ENCODE measurements at places on chromosomes 4 and X.

- DNase-seq = no peak
These were observed 25.1 kb downstream of the SASH3 start for GRCh38 chrX:129804806-129805205.

DNA sequence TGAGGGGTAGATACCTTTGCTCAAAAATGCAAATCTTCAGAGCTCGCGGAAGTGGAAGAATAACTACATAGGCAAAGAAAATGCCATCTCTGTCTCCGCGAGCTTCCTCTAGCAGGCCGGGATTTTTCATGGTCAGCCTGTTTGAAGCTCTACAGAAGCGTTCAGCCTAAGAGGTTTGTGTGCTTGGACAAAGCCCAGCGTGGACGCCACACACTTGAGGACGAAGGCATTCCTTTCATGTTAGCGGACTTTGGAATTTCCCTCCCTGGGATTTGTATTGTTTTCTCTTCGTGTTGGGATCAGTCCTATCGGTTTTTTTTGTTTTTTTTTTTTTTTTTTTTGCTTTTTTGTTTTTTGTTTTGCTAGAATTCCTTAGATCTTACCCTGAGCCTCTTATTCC is 53.7 kb downstream of the SMIM31 start:
- DNase-seq = no peak

- DNase-seq = no peak
These were observed 103.6 kb downstream of the COMMD8 start for GRCh38 chr4:47359891-47360290.

DNA sequence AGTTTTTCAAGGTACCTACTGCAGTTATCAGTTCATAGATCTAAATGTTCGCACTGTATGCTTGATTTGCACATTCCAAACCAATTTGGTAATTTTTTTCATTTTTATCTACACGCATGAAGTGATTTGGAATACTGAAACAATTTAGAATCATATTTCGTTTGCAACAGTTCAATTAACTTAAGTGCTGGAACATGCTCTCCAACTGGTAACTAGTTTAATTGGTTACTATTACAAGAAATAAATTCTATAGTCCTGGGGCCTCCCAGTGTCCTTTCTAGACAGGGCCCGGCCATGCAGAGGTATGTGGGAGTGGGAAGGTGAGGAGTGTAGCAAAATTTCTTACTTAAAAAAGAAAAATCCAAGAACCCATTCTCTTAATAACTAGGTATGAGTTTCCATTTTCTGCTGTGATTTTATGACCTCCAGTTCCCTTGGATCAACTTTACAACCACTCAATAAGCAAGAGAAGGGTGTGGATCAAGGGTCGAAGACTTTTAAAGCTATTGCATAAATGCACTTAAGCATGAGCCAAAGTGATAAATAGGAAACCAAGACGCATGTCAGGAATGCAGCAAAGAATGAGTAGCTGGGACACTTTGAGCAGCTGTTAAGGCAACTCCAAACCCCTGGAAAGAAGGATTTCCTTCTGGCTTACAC is 106.9 kb downstream of the PPARGC1A start:
- DNase-seq = no peak

DNA sequence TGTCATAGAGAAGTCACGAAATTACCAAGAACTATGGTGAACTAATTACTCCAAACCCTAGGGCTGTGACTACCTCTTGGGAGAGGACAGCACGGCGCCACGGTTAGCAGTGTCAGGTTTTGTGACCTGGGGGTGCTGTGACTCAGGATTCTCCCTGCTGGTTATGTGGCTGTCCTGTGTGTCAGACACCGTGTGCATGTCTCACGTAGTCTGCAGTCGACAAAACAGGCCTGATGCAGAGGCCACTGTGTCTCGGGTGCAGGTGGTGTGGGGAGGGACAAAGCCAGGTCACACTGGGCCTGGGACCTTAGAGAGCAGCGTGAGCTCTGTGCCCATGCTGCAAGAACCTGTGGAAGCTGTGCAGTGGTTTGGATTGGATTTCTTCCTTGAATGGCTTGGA is 34.1 kb downstream of the TNIP2 start:
- DNase-seq = no peak

GRCh38 chr4:40672528-40673522 is 43.2 kb upstream of the RBM47 start:
- DNase-seq = no peak

DNA sequence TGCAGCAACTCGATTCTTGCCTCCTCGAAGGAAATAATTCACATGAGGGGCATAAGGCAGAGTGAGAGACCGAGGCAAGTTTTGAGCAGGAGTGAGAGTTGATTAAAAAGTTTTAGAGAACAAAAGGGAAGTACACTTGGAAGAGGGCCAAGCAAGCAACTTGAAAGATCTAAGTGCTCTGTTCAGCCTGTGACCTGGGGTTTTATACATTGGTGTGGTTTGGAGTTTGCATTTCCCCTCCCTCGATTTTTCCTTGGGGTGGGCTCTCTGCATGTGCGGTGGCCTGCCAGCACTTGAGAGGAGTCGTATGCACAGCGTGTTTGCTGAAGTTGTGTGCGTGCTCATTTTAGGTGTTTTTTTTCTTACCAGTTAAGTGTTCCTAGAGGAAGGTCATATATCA is 356.4 kb downstream of the KLHL4 start:
- DNase-seq = no peak

- no peak for DNase-seq
These were observed 98.4 kb downstream of the ZNF827 start for GRCh38 chr4:145840162-145840768.

GRCh38 chrX:111506826-111507225 is 4.6 kb upstream of the SERTM2 start:
- DNase-seq = no peak

DNA sequence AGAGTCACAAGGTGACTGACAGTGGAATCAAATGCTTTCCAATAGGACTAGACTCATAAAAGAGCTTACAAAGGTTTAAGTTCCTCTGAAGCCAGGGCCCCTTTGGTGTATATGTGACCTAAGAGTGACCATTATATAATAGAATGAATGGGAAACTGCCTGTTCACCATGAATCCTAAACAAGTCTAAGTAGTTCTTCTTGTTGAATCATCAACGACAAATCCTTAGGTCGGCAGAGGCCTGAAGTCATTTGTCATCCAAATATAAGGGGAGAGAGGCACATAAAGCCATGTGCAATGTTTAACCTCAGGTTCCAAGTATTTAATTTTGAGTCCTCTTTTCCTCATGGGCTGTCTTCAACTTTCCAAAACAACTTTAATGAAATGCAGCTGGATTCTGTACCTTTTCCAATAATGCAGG is 122.4 kb downstream of the RASL11B start:
- DNase-seq = no peak

- DNase-seq = no peak
These were observed 1.4 kb downstream of the GRK4 start for GRCh38 chr4:2964706-2965258.

DNA sequence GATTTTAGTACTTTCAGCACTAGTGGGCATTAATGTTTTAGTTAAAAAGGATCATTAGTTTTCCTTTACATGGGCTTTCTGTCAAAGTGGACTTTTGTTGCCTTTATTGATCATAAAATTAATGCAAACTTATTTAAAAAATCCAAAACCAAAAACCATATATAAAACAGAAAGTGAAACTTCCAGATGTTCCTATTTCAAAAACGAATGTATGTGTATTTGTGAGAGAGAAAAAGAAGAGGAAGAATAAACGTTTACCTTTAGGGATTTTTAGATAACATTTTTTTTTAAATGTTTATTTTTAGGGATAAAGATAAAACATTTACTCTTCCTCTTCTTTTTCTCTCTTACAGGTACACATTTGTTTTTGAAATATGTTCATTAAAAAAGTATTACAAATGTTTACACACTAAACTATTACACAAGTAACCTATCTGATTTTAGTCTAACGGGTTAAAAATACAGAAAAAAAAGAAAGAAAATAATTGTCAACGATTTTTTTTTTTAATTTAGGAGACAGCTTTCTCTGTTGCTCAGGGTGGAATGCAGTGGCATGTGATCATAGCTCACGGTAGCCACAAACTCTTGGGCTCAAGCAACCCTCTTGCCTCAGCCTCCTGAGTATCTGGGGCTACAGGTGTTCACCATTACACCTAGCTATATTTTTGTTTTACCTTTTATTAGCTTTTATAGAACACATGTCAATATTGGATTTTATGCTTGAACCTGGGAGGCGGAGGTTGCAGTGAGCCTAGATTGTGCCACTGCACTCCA is 16.8 kb upstream of the COX18 start:
- DNase-seq = no peak

- DNase-seq = peak; percentile 59
These were observed 10.4 kb downstream of the L1CAM start for GRCh38 chrX:153875391-153876111.

GRCh38 chrX:149296092-149296491 is 209.0 kb downstream of the IDS start:
- no peak for DNase-seq

- no peak for DNase-seq
These were observed 12.9 kb upstream of the WDR1 start for GRCh38 chr4:10129196-10130177.

GRCh38 chr4:5206016-5206790 is 154.9 kb downstream of the STK32B start:
- no peak for DNase-seq

GRCh38 chrX:69136546-69137331 is 28.5 kb downstream of the PJA1 start:
- DNase-seq = no peak

DNA sequence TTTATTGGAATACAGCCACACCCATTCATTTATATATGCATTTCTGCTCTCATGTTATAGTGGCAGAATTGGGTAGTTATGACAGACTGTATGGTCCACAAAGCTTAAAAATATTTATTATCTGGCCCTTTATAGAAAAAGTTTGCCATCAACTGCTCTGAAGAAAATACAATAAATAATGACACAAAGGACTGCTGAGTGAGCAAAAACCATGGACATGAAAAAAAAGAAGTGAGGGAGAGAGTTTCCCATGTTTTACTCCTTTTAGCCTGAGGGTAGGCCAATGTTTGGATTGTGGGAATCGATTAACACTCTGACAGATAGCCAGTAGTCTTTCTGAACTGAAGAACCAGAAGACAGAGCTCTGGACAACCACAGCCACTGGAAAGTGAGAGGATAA is 149.2 kb downstream of the CHRDL1 start:
- DNase-seq = no peak

GRCh38 chr4:187544461-187545053 is 451.0 kb upstream of the ZFP42 start:
- no peak for DNase-seq

- no peak for DNase-seq
These were observed 578 bp upstream of the SEL1L3 start for GRCh38 chr4:25863347-25863784.

GRCh38 chr4:3523146-3523627 is 9.0 kb downstream of the LRPAP1 start:
- no peak for DNase-seq

GRCh38 chr4:35912174-35912573 is 332.1 kb downstream of the ARAP2 start:
- DNase-seq = no peak

GRCh38 chr4:123547216-123548165 is 150.9 kb downstream of the SPRY1 start:
- no peak for DNase-seq

DNA sequence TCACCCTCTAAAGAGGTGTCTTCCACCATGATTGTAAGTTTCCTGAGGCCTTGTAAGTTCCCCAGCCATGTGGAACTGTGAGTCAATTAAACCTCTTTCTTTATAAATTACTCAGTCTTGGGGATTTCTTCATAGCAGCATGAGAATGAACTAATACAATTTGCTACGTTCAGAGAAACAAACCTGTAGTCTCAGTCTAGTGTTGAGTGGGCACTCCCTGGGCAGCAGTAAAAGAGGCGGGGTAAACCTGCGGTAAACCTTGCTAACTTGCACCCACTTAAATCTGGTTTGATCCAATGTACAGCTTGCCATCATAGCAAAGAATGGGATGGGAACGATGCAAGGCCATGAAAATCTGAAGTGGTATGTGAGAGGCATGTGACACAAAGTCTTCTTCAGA is 22.4 kb downstream of the GRXCR1 start:
- no peak for DNase-seq

DNA sequence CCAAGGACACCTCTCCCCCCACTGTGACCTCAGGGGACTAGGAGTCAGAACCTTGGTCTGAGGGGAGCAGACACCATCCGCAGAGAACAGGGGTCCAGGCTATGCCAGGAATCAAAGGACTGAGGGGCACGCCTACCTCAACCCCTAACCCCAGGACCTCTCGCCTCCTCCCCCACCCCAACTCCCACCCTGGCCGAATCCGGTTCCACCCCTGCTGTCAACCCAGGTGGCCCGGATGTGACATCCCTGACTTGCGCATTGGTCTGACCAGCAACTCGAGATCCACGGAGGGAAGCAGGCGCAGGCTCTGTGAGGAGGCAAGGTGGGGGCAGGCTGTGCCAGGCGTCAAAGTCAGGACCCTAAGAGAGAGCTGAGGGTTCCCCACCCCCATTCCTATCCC is 468 bp upstream of the MAGEA4 start:
- no peak for DNase-seq

GRCh38 chr4:956531-957230 is 16.7 kb downstream of the DGKQ start:
- DNase-seq = no peak

DNA sequence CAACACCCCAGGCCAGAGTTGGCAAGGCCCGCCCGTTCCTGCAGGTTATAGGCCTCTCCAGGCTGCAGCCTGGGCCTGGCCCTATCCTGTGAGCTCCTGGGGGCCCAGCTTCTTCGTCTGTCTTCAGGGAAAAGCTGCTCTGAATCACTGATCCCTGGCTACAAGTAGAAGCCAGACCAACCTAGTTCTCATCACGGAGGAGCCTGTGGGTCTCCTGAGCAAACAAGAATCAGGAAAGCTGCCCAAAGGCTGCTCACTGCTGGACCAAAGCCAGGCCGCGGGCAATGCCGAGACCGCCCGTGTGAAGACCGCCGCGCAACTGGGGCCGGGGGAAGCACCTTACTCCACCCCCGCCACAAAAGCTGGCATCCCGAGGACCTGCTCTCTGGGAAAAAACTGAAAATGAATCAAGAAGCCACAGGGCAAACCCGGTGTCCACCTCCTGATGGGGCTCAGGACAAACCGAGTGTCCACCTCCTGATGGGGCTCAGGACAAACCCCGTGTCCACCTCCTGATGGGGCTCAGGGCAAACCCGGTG is 12.8 kb downstream of the CTBP1 start:
- DNase-seq = no peak

GRCh38 chr4:111628437-111628836 is 516.8 kb upstream of the FAM241A start:
- no peak for DNase-seq

DNA sequence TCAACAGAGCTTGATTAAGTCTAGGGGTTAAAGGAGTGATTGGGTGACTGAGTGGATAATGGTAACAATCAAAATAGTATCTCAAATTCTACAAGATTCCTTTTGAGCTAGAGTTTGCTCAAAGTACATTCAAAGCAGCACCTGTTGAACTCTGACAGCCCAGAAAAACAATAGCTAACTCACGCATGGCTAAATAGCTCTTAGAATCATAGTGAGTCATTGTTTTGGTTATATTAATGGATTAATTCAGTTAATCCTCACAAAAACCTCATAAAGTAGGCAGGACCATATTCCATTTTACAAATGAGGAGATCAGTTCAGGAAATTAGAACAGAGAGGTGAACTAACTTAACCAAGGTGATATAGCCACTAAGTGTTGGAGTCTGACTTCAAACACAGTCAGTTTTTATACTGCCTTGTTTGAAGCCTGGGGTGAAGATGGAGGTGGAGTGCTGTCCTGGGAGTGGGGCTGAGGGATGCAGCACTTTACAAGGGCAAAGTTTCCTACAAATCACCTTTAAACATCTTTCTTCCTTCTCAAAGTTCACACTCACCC is 35.9 kb upstream of the PPM1K start:
- DNase-seq = no peak

GRCh38 chrX:72023071-72023470 is 108.6 kb downstream of the RTL5 start:
- no peak for DNase-seq

All from T-helper 17 cell (primary cell).